ENCODE measurements at places on chromosomes 13 and 19.

DNA sequence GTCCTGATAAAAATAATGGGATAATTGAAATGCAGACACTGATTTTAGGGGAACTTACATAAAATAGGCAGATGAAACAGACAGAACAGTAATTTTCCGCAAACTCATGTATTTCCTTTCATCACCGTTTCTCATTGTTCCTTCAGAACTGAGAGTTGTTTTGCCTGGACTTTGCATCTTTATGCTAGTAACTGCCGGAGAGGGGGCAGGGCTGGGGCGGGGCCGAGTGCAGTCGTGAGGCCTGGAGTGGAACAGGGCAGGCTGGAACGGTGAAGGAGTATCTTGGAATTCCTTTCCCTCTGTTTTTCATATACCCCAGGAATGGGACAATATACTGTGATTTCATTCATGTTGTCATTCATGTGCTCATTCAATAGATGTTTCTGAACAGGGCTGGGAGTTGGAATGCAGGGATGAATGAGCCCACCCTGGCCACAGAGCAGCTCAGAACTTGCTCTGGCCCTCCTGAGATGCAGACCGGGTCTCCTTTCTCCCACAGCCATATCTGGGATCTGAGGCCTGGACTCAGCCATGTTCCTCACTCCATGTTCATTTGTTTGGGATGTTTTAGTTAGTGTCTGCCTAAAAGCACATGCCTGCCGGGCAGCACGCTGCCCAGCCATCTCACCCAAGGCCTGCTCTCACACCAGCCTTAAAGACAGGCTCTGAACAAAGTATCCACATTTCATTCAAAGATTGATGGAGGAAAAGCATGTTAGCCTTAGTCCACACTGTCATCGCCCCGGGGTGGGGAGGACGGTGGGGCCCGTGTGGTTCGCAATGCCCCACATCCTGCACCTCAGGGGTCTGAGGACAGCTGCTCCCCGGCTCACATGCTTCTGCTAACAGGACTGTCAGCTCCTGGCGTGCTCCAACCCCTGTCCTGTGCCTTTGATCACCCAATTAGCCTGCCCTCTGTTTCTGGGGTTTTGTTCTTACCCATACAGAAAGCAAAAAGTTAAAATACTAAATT is 92.9 kb downstream of the SOX1 start:
- DNase-seq = no peak

- no peak for DNase-seq
Measured at GRCh38 chr13:97302611-97303010, 80.5 kb downstream of the MBNL2 start.

GRCh38 chr13:112027250-112027649 is 39.7 kb upstream of the SOX1 start:
- no peak for DNase-seq

DNA sequence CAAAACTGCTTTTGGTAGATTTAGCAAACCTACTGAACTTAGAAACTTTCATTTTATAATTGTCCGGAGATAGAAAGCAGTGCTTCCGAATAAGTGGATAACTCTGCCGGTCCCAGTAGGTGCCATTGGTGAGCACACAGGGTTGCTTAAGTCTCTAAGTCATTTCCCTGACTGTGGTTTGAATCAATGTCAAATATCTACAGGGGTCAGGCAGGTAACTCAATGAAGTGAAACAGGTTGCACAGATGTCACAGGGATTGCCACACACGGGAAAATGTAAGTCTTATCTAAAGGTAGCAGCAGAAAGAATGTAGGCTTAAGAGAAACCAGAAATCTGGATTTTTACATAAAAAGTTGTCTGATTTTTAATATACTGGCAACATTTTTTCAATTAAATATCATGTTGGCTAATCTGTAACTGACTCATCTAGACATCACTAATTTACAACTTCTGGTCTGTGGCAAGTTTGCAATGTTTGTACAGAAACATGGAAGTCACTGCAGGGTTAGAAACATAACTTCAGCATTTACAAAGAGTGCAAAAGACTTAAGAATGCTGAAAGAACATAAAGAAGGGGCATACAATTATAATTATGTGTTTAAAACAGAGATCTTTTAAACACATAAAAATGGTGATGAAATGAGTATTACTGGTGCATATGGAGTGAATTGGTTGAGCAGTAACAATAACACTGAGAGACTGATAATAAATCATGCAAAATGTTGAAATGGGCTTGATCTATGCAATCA is 14.3 kb upstream of the LRRC63 start:
- DNase-seq = no peak

DNA sequence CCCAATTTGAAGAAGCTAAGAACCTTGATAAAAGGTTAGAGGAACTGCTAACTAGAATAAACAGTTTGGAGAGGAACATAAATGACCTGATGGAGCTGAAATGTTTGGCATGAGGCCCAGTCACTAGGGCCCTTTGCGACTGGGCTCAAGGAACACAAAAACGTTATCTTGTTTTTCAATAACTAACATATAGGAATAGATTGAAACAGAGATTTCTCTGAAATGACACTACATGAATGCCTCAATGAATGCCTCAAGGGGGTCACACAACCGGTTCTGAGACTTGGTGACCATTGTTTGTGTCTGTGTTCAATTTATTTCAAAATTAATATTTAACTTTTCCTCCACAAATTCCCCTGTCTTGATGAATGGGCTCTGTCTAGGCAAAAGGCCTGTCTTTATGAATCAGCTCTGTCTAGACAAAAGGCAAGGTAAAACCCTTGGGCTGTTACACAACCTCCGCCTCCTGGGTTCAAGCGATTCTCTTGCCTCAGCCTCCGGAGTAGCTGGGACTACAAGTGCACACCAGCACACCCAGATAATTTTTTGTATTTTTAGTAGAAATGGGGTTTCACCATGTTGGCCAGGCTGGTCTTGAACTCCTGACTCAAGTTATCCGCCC is 932 bp upstream of the ZNF486 start:
- DNase-seq = no peak

GRCh38 chr19:43731846-43732245 is 16.0 kb downstream of the IRGC start:
- no peak for DNase-seq

DNA sequence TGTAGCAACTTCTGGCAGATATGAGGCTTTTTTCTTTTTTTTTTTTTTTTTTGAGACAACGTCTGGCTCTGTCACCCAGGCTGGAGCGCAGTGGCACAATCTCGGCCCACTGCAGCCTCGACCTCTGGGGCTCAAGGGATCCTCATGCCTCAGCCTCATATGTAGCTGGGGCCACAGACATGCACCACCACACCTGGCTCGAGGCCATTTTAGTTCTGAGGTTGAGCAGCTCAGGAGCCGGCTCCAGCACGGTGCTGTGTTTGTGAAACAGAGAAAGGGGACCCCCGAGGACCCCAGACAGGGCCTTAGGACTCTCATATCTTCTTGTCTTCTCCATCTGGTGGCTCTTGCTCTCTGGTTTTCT is 3.4 kb upstream of the FLT3LG start:
- DNase-seq = no peak

DNA sequence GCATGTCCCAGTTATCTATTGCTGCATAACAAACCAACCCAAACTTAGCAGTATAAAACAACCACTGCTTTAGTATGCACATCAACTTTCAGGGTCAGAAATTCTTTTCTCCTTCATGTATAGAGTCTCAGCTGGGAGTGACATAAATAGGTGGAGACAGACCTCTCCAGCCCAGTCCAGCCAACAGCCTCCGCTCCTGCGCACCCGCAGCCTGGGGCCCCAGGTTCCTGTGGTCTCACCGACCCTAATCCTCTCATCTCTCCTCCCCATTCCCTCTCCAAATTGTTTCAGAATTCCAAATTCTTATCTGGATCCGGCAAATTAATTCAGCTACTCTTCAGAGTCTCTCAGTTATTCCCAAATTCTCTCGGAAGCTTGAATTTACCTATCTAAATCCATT is 522 bp upstream of the ATP12A start:
- no peak for DNase-seq

DNA sequence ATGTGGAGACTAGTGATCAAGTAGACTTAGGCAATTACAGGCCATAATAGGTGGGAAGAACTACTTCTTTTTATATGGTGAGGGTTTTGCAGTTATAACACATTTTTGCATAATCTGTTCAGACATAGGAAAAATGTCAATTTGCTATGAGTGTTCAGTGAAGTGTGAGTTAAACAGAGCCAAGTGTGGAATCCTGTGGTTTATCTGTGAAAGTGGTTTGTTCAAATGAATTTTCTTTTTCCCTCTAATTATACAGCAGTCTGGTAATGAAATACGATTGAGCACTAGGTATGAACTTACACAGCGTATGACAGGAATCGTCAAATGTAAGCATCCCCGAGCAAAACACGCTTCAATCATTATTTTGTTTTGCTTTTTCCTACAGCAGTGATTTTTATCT is 178.3 kb downstream of the STK24 start:
- no peak for DNase-seq

Data from AG04450 (cell line).